Left ventricle myocardium inferior (tissue), 1 donor: ENCODE measurements at places on chromosomes 7 and 10.

DNA sequence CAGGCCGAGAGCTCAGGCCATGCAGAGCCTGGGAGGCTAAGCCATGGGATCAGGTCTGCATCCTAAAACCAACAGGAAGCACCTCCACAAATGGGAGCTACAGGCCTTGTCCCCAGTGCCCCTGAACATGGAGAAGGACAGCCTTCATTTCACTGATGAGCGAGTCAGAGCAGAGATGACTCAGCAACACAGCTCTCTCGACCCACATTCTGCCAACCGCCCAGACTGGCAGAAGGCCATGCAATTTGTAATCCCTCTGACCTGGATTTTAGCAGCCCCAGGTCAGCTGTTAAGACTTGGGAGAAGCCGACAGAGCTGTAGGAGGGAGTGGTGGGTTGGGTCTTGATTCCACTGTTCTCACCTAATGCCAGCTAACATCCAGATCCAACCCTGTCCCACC lies 25.5 kb downstream of the VOPP1 start:
- peak; percentile 71 for DNase-seq

DNA sequence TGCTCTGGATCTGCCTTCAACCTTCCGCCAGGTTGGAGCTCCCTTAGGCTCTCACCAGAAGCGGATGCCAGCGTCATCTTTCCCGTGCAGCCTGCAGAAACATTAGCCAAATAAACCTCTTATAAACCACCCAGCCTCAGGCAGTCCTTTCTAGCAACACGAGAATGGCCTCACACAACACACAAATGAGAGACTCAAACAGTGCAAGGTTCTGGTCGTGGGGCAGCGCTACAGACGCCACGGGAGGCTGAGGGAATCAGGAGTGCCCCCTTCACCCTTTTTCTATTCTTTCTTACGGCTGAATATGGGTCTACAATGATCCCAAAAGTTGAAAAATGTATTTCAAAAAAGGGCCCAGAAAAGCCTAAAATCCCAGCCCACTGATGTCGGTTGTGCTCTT lies 96.4 kb downstream of the FOXL3 start:
- no peak for DNase-seq

- no peak for DNase-seq
Measured at GRCh38 chr10:46234431-46235060, 52.3 kb upstream of the ANTXRL start.

GRCh38 chr10:106440767-106441166 lies 723.7 kb downstream of the SORCS1 start:
- DNase-seq: no peak

DNA sequence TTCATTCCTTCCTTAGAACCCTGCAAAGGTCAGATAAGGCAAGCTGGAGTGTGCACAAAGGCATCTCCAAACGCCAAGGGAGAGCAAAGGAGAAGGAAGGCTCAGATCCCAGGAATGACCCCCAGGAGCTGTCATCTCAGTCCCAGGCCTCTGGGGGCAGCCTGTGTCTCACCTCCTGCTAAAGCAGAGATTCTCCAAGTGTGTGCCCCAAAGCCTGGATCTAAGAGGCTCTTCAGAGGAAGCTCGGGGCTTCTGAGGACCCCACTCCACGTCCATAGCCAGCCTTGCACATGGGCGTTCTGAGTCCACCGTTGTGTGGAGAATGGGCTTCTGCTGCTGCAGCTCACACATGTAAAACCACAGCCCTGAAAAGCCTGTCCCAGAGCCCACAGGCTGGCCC lies 5.1 kb upstream of the GRID1 start:
- no peak for DNase-seq
